ENCODE measurements at places on chromosomes 6 and 20.

GRCh38 chr20:18284805-18285533 lies 3.4 kb upstream of the ZNF133 start:
- no peak for DNase-seq

- DNase-seq = no peak
These were observed 2.8 kb upstream of the FOXC1 start for GRCh38 chr6:1606780-1607515.

GRCh38 chr6:149863698-149864577 lies at the start of gene LRP11:
Gene LRP11, minus strand, starts transcription at chr6:149864359. Its CDS starts 339 bp downstream, at chr6:149864020.
- DNase-seq = no peak

DNA sequence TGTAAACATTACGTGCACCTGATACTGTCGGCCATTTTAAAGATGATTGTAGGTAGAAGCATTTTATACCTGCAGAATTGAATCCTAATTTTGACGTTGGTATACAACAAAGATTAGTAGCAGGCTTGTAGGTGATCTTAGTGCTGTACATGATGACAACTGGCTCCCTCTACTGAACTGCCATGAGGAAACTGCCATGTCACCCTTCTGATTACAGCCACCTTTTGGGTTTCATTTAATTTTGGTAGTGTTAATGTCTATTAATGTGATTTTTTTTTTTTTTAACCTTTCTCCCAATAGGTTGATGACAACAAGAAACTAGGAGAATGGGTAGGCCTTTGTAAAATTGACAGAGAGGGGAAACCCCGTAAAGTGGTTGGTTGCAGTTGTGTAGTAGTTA lies 2.3 kb downstream of the RPS12 start:
- no peak for DNase-seq

GRCh38 chr6:70860920-70861319 lies 95.9 kb downstream of the B3GAT2 start:
- no peak for DNase-seq

GRCh38 chr6:18503593-18504231 lies 116.6 kb downstream of the RNF144B start:
- peak; percentile 53 for DNase-seq

GRCh38 chr6:15430931-15431405 lies 185.1 kb downstream of the JARID2 start:
- DNase-seq = no peak

GRCh38 chr20:55283889-55284288 lies 721.4 kb downstream of the CBLN4 start:
- no peak for DNase-seq

DNA sequence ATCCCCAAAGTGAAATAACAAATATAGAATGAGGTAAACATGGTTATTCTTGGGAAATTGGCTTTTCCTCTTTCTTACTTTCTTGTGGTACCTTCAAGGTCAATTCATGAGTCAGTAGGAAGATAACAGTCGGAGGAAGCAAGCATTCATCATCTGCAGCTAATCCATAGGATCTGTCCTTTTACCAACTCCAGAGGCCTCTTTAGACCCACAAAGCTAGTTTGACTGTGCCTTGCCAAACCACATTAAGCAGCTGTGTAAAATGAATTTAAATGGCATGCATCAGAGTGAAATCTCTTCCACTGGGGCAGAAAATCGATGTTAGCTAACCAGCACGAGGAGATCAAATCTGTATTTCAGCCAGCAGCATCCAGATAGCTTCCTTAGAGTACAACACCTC lies 171.3 kb downstream of the TMEM242 start:
- peak; percentile 64 for DNase-seq
